ENCODE measurements at places on chromosomes 11 and 22.

GRCh38 chr11:108223348-108224149 is 682 bp downstream of the ATM start:
- DNase-seq = no peak

DNA sequence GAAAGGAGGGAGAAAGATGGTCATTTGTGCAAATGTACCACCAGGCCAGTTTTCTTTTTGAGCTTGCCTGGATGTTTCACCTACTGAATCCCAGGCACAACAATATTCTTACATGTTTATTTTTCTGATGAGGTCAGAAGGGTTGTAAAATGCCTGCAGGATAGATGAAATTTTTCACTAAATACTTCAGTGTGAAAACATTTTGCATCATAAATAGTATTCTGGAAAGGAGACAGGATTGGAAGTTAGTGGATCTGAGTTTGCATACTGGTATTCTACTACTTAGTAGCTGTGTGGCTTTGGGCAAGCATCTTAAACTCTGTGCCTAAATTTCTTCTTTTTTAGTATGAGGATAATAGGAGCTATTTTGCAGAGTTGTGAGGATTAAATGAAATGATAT is 24.8 kb downstream of the RNF169 start:
- DNase-seq = no peak

- DNase-seq = no peak
These were observed 47.6 kb upstream of the THY1 start for GRCh38 chr11:119470317-119471291.

DNA sequence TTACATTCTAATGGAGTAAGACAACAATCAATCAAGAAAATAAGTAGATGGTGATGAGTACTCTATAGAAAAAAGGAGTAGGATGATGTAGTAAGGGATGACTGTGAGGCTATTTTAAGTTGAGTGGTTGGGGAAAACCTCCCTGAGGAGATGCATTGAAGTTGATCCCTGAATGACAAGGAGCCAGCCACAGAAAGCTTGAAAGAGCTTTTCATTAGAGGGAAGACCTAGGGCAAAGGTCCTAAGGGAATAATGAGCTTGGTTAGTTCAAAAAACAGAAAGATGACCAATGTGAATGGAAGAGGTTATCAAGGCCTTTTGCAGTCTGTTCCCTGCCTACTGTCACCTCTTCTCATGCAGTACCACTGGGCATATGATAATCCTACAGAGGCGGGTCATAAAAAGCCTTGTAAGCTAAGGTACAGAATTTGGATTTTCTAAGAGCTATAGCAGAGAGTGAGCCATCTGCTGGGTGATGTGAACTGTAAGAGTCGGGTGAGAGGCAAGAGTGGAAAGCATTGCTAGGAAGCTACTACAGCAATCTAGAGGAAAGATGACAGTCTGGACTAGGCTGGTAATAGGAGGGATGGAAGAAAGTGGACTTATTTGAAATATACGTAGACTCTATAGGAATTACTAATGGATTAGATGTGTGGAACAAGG is 3.1 kb downstream of the PPP2R1B start:
- DNase-seq = no peak

DNA sequence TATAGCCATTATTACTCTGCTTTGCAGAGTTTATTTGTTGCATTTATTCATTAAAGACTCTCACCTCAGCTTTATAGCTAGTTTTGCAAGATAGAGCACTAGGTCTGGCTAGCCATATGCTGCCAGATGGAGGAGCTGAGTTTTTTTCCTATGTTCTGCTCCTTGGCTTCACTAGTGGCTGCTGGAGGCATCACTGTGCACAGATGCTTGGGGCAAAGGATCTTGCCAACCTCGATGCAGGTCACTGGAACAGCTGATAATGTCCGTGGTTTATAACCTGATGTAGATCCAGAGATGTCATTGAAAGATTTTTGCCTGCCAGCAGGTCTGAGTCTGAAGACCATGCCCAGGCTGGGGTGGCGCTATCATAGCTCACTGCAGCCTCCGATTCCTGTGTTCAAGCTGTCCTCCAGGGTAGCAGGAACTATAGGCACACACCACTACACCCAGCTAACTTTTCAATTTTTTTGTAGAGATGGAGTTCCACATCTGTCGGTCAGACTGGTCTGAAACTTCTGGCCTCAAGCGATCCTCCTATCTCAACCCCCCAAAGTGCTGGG is 63.2 kb downstream of the PACS1 start:
- DNase-seq = no peak

DNA sequence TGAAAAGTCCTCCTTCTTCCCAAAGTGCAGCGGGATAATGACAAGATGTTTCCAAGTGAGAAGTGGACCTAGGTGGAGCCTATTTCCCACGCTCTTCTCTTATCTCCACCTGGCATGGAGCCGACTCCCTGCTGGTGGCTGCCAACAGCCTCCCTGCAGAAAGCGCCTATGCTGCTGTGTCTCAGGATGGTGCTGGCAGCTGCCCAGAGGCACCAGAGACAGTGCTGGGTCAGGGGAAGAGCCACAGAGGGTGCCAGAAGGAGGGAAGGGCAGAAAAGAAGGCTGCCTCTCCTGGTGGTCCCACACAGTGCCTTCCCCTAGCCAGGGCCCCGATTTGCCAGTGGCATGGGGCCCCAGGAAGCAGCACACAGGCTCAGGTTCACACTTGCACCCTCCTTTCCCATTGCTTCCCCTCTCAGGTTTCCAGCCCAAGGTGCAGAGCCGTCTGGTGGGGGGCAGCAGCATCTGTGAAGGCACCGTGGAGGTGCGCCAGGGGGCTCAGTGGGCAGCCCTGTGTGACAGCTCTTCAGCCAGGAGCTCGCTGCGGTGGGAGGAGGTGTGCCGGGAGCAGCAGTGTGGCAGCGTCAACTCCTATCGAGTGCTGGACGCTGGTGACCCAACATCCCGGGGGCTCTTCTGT is 19.0 kb downstream of the CD5 start:
- DNase-seq = peak; percentile 68

GRCh38 chr11:66722745-66723651 is 6.0 kb downstream of the SPTBN2 start:
- DNase-seq = no peak

- DNase-seq = no peak
These were observed 65.5 kb upstream of the ARHGAP20 start for GRCh38 chr11:110777775-110778174.

- DNase-seq = no peak
These were observed 17.6 kb downstream of the STARD10 start for GRCh38 chr11:72776117-72776843.

DNA sequence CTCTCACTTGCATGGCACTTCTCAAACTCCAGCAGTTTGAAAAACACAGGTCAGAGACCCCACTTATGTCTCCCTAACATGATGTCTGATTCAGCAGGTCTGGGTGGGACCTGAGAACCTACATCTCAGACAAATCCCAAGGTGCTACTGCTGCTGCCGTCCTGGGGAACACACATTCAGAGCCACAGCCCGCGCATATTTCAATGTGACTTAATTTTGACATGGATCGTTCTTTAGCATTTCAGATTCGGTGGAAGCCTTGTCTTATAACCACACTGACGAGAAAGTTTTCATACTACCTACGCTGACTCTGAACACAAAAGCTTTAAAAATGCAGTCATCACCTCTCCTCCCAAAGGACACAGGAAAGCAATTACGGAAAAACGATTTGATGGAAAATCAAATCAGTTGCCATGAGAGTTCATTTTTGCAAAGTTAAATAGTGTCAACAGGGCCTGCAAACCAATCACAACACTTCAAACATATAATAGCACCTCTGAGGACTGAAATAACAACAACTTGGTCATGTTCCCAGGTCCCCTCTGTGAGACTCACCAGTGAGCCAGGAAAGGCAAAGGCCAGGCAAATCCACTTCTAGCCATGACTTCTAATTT is 132.6 kb downstream of the SHANK2 start:
- DNase-seq = no peak

GRCh38 chr11:73758451-73758850 is 2.4 kb downstream of the RAB6A start:
- DNase-seq = no peak

DNA sequence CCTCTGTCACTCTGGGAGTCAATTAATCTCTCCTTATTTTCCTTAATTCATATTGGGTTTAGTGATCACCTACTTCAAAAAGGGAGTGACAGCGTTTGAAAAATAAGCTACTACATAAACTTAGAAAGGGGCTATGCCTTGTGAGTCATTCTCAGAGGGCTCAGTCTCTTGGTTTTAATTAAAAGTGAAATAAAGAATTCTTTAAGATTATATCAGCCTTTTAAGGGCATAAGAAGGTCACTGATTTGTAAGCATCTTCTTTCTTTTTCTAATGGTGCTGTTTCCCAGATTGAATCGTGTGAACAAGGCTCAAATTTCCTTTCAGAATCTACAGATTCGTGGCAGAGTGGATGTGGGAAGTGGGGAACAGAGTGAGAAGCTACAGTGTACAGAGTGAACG is 636.2 kb upstream of the CCDC90B start:
- no peak for DNase-seq

- DNase-seq = no peak
These were observed 82.3 kb downstream of the RASSF10 start for GRCh38 chr11:13091373-13091772.

DNA sequence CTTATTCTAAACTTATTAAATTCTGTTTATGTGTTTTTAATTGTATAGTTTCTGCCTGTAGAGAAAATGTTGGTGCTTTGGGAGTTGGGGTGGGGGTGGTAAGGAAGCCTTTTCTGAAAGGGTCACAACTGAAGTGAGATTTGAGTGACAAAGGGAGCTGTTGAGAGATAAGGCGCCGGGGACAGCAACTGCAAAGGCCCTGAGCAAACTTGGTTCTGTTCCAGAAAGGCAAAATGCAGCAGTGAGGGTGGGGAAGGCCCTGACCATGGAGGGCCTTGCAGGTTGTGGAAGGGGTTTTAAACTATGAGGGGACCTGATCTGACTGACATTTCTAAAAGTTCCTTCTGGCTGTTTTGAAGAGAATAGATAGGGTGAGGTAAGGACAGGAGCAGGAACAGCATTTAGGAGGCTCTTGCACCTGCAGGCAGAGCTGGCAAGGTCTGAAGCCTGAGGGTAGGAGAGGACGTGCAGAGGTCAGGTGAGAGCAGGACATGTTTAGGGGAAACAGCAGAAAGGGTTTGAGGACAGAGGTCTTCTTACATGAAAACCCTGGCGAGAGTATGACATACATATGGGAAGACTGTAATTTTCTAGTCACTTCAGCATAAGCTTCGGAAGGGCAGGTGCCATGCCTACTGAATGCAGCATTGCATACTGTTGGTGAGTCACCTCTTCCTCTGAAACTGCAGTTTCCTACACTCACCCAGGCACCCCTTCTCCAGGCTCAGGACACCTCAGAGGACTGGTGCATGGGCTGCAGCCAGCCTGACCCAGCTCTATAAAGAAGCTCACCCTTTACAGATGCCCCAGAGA is 190.7 kb downstream of the SNX19 start:
- DNase-seq = peak; percentile 15

- no peak for DNase-seq
These were observed 71.2 kb downstream of the LDLRAD3 start for GRCh38 chr11:36014898-36015665.

DNA sequence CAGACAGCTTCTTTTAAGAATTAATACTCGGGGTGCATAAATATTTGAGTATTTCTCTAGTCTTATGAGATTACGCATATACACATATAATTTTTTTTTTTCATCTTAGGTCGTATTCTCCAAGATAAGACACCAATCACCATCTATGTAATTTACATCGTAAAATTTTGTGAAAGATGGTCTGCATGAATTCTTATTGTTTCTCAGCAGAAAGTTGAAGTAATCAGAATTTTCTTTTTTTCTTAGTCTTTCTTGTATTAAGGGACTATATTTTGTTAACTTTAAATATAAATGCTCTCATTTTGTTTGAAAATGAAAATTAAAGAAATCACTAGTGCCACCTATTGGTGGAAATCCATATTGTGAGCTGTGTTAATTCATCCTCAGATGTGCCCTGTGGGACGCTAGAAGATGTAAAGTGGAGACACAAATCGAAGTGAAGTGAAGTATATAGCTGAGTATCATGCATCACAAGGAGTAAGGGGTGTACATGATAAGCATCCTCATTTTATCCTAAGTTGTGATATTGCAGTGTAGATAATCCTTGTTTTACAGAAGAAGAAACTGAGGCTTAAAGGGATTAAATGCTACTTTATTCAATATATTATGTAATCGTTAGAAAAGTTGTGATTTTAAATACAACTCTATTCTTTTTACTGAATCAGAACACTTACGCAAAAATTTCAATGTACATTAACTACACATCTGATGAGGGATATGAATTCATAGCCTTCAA is 2084.3 kb downstream of the LRRC4C start:
- DNase-seq = peak; percentile 31

DNA sequence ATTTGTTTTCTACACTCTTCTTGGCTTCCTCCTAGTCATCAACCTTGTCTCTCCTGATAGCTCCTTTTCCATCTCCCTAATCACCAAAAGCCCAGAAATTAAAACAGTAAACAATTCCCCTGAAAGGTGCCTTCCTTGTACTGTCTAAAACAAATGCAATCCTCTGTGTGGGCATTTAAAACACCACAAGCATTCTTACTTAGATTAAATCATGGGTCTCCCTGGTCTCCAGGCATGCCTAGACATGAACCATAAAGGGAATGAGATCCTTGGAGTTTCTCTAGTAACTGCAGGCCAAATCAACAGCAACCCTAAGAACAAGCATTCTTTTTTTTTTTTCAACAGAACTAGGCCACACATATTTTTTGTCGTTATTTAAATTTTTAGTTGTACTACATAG is 1.9 kb downstream of the BTG4 start:
- DNase-seq = no peak

DNA sequence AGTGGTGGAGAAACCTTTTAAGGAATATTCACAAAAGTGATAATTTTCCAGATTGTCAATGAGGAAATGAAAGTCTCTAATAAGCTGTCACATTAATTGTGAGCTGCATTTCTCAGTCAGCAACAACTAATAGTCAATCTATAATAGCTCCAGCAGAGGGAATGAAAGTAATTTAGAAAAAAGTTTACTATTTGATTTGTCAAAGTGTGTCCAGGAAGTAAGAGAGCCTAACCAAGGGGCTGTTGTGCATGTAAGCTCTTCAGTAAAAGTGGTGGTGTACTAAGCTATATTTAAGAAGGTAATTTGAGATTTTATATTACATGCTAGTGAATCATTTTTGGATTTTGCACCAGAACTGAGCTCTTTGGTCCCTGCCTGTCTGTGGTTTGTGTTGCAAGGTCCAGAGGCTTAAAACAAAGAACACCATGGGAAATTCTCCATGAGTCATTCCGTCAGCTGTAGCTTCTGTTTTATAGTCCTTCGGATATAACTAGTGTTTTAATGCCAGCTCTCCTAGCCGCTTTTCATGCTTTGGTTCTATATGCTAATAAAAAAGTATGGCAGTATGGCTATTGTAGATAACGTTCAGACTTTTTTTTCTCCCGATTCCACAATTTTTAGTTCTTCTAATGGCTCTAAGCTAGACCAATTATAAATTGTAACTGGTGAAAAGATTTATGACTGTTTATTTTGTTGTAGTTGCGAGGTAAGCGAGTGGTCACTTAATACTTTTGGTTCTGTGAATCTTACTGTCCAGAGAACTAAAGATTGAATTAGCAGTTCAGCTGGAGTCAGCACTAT is 64.6 kb downstream of the ARHGEF12 start:
- DNase-seq = peak; percentile 88

GRCh38 chr11:12768726-12769673 is 94.8 kb downstream of the TEAD1 start:
- no peak for DNase-seq

GRCh38 chr11:35363246-35363801 is 56.0 kb downstream of the SLC1A2 start:
- DNase-seq = no peak

- no peak for DNase-seq
These were observed 14.6 kb upstream of the CCDC188 start for GRCh38 chr22:20165421-20165820.

- no peak for DNase-seq
These were observed 1500.4 kb downstream of the TBC1D22A start for GRCh38 chr22:48262596-48263430.

- peak; percentile 32 for DNase-seq
These were observed 862 bp downstream of the TPP1 start for GRCh38 chr11:6618117-6619003.
